Activated CD4-positive, alpha-beta T cell treated with anti-CD3 and anti-CD28 coated beads for 4 hours (primary cell): ENCODE measurements at places on chromosomes 2 and 18.
A peak's percentile ranks its signal among the peaks of the same experiment; 100 is the strongest.

DNA sequence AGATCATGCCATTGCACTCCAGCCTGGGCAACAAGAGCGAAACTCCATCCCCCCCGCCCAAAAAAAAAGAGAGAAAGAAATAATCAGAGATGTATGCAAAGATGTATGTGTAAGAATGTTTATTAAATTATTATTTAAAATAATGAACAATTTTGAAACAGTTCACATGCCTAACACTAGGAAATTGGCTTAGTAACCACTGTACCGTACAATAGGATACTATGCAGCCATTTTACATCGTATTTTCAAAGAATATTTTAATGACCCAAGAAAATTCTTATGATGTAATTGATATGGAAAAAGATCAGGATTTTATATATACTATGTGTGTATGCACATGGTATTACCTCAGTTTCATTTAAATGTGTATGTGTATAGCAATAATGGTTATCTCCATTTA is 190.5 kb downstream of the ZFP36L2 start:
- DNase-seq = no peak

- DNase-seq = no peak
These were observed 88.7 kb upstream of the HDAC4 start for GRCh38 chr2:239489481-239489880.

GRCh38 chr18:70279470-70279869 is 9.4 kb upstream of the SOCS6 start:
- DNase-seq = no peak

GRCh38 chr2:191359133-191359532 is 113.9 kb downstream of the MYO1B start:
- DNase-seq = no peak

DNA sequence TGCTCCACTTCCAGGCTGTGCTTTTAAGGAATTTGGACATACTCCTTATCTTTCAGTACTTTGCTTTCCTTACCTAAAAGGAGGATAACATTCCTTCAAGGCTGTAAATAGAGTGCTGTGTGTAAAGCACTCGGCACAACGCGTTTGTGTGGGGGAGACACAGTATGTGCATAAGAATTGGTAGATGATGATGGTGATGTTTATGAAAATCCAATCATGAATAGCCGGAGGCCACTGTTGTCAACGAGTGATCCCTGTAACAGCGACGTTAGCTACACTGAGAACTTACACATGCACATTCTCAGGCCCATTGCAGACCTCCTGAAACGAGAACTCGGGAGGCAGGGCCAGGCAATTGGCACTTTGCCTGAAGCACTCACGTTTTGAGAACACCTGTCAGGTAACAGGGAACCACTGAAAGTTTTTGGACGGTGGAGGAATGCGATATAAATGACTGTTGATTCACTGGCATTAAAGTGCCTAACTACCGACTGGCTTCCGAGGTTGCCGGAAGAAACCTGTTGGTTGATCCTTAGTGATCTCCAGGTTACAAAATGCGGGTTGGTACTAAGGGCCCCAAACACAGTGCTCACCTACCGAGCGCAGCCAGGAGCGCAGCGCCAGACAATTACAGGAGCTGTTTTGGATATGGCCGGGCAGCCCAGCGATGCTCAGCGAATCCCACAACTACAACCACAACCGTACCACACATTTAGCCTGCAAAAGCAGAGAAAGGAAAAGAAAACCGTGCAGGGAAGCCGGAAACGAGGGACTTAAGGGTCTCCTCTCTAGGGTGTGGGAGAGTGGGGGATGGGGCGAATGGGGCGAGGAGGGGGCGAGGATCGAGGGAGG is 1.0 kb upstream of the MAP4K4 start:
- DNase-seq = no peak

- DNase-seq = no peak
These were observed 4.7 kb upstream of the KCNE4 start for GRCh38 chr2:223047260-223047761.

DNA sequence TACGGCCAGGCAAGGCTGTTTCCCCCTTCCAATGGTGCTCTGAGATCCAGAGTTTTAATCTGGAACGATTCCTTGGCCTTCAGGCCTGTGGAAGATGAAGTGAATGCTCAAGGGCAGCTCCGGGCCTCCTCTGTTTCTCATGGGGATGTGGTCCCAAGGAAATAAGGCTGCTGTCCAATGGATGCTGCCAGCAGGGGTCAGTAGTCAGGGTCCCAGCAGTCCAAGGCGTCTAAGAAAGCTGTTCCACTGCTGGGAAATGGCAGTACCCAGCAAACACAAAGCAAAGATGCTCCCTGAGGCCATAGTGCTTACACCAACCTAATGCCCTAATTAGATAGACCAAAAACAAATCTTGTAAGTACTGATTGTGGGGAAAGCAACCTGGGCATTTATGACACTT is 12.5 kb downstream of the NMS start:
- DNase-seq = no peak

DNA sequence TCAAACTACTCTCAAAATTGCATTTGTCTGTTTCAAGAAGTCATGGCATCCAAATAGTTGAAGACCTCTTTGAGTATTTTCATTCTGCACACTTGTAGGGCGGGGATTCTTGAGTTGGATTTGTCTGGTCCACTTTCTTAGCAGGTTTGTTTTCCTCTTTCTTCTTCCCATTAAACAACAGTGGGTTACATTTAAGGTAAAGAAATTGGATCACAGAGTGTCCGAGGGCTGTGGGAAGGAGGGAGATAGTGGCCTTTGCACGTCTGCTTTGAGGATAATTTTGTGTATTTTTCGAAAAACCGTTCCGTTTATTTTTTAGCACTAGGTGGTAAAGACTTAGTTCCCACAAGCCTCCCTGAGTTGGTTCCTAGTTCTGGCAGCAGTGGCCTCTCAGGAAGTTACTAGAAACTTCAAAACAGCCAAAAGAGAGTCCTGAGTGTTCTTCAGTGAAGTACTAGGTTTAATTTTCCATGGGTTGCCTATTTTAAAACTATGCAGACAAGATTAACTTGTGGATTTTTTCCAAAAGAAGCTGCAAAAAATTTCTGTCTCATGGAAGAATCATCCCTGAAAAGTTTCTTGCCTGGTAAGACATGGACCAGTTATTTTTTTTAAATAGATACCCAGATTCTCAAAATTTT is 107.9 kb downstream of the CDC42EP3 start:
- no peak for DNase-seq

DNA sequence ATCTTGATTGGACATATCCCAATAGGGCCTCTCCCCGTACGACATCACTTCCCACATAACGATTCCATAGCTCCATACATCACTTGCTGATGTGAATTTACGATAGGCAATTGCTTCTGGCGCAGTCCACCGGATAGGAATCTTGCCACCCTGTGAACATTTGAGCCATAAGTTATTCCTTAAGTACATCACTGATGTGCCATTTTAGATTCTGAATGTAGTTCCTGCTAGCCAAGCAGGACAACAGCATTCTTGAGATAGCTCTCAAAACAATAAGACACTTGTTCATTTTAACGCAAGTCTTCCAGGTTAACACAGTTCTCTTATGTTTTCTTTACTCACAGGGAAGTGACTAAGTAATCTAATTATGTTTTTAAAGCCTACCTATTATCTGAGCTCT is 138.0 kb downstream of the EPHA4 start:
- DNase-seq = no peak

GRCh38 chr2:35410431-35411061 is 945.0 kb upstream of the CRIM1 start:
- DNase-seq = peak; percentile 5

GRCh38 chr18:74288041-74288440 is 3.7 kb downstream of the CYB5A start:
- no peak for DNase-seq

DNA sequence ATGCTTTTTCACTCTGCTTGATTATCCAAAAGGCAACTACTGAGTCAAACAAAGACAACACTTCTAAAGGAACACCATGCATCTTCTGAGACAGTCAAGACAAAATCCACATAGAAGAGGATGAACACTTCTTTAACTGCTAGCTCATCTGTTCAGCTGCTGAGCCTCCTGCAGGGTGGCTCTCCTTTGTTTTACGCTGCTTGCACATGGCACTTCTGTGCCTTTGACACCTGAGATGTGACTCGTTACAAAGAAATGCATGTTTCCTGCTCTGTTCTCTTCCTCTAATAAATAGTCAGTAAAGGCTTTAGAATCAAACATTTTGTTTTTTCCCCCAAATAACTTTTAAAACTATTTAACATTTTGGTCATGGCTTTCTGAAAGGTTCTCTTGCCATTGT is 1129.4 kb downstream of the TDRD15 start:
- DNase-seq = no peak

GRCh38 chr2:42812899-42813479 is 20.6 kb upstream of the HAAO start:
- DNase-seq = no peak

DNA sequence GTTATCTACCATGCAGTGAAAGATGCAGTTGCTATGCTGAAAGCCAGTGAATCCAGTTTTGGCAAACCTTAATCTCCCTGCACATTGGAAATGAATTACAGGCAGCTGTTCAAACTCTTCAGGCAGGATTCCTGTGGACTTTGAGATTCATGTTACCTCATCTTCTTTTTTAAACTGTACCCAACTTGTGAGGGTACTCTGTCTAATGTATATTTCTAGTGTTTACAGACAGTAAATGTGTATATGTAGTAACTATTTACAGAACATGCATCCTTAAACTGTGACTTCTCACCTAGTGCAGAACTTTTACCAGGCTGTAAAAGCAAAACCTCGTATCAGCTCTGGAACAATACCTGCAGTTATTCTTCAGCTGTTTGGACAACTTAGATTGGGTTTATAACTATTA is 50.9 kb downstream of the KDM3A start:
- no peak for DNase-seq

GRCh38 chr18:2281523-2282199 is 289.6 kb downstream of the METTL4 start:
- DNase-seq = no peak

DNA sequence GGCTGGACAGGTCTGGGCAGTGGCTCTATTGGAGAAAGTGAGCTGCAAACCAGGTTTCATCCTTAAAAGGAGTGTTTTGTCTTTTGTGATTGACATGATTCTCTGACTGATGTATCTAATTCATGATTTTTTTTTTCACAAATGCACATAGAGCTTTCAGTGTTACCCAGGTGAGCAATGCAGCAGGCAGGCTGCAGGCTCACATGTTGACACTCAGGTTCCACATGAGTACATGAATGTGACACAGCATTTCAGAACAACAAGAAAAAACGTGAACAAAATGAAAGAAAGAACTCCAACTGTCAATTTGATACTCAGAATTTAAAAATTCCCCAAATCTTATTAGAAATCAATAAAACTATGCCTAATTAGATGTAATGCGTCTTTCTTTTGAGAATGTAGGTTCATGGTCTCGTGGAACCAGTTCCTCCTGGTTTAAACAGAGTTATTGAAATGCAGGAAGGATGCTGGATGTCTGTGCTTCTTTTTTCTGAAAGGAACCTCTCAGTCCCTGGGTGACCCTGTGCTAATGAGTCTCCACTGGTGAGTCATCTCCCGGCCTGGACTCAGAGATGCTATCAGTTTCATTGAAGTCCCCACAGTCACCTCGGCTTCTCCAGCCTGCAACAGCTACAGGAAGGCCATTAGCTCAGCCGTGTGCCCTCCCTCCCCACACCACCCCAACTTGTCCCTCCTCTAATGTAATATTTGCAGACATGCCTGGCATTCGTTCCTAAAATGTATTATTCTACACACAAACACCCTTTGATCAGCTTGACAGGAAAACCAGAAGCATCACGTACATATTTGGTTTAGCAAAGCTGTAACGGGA is 430.4 kb downstream of the LPIN1 start:
- peak; percentile 11 for DNase-seq

DNA sequence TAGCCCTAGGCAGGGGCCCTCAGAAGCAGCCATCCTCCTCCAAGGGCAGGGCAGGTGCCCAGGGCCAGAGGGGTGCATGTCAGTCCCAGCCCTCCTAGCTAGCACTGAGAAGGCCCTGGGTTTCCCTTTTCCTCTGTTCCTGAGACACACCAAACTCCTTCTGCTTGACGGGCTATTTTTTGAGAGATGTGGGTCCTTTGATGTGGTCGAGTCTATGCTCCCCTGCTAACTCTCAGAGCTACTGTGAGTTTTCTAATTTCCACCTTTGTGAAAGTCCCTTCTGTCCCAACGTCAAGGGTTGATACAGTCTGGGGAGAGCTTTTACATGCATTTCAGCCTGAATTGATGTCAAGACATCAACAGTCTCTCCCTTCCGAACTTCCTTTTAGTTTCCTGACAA is 51.4 kb downstream of the TRPM8 start:
- DNase-seq = no peak

DNA sequence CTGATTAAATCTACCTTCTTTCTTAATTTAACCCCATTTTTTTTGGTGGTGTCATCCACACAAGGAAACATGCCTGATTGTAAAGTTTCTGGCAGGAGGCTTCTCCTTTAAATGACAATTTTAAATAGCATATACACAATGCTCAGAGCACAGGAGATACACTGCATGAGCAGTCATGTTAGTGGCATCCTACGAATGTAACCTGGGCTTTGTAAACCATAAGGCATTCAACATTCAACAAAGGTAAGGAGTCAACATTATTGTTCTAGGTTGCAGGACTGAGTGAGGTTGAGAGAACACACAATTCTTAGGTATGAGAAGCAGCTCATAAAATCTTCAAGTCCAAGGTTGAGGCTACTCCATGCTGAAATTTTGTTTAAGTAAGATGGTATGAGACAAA is 266.6 kb upstream of the SIX2 start:
- no peak for DNase-seq

- no peak for DNase-seq
These were observed 12.0 kb upstream of the TUBB6 start for GRCh38 chr18:12296087-12296403.

DNA sequence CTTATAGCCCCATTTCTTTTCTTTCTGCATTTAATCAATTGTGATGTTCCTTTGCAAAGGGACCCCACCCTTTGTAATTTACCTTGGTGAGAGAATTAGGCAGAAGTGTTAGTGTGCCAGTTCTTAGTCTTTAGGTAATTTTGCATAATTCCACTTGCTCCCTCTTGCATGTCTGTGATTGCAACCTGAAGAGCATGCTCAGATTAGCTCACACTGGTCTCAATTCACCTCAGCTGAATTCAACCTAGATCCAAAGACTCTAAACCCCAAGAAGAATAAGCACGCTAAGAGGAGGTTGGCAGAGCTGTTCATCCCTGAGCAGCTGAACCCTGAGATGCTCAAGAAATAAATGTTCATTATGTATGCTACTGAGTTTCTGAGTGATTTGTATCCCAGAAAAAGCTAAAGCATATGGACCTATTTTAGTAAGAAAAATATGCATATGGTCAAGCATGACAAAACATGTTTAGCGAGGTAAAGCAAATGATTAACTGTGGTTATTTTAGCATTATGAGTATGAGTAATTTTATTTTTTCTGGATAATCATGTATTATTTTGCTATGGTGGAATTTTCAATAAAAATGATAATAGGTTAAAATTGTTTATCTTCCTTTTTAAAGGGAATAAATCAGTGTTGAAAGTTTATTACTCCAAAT is 299.2 kb upstream of the ZSWIM2 start:
- DNase-seq = no peak

DNA sequence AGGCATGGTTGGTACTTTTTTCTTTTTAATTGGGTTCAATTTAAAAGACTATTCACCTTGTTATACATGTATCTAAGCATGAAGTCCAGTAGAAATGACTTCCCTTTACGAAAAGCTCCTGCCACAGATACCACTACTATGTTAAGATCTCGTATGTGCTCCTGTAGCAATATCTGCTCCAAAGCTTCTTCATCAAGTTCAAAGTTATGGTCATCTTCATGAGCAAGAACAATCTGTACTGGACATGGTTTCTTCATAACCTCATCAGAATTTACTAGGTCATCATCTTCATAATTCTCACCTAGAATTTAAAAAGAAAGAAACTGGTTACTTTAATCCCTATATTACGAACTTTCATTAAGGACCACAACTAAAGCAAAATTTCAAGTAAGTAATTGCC is 33.9 kb downstream of the ATL2 start:
- DNase-seq = no peak
